ENCODE measurements at places on chromosomes 16 and 17. TPM values are rescaled to one million over a fixed set of nuclear protein-coding genes. Genes with fewer than 3 reads are reported as not detected.

The AANAT gene
- total RNA-seq, result not detected

The LGALS9B gene
- 3.6 TPM for total RNA-seq

The TNS4 gene
- total RNA-seq, result 7.0 TPM

The PABPN1L gene
- total RNA-seq, result 1.7 TPM

The TLCD1 gene
- 5.1 TPM for total RNA-seq

The HSD11B2 gene
- 1.4 TPM for total RNA-seq

The CDH16 gene
- total RNA-seq, result not detected

The PIRT gene
- 0.24 TPM for total RNA-seq

The IGF2BP1 gene
- total RNA-seq, result 9.4 TPM

The NEK8 gene
- total RNA-seq, result 0.24 TPM

The MYL4 gene
- total RNA-seq, result 48.9 TPM
